ENCODE measurements at places on chromosomes 2 and 18. TPM values are rescaled to one million over a fixed set of nuclear protein-coding genes. Genes with fewer than 3 reads are reported as not detected.

GRCh38 chr2:47227532-47228279, 72.6 kb upstream of the STPG4 start:
- no peak for ATAC-seq

ZNF638 gene
- total RNA-seq, result 173 TPM

ALS2 gene
- total RNA-seq, result 6.3 TPM

GRCh38 chr2:105883911-105884694, 139.4 kb downstream of the NCK2 start:
- no peak for ATAC-seq

XIRP2 gene
- not detected for total RNA-seq

DNA sequence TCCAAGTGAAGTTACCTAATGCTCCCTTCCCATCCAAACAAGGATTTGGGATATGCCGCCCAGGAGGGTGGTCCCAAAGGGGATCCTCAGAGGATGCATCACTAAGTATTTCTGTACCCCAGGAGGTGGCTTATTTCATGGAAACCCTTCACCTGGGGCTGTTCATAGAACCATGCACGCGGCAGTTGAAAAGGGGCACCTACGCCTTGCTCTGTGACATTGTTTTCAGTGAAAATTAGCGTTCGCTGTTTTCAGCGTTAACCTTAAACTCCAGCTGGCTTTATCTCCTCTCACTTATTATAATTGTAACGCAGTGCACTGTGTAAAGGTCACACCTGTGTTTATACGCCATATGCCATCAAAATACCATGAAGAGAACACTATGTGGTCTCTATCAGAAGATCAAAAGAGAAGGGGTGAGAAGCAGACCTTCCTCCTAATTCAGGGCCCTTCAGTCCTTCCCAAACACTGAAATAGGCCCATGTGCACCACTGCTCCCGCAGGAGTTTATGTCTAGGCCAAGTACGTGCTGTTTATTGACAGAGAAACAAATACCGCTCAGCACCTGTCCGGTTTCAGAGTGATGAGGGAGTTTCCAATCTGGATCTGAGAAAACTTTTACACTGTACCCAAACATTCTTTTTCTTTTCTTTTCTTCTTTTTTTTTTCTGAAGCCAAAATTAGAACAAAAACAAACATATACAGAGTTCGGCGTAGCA, 162.1 kb downstream of the BCL2 start:
- no peak for ATAC-seq

- ATAC-seq, result no peak
Measured at GRCh38 chr2:10387033-10387432, 61.1 kb downstream of the ODC1 start.

- no peak for ATAC-seq
Measured at GRCh38 chr2:241985986-241986329, 116.4 kb downstream of the RTP5 start.

DNA sequence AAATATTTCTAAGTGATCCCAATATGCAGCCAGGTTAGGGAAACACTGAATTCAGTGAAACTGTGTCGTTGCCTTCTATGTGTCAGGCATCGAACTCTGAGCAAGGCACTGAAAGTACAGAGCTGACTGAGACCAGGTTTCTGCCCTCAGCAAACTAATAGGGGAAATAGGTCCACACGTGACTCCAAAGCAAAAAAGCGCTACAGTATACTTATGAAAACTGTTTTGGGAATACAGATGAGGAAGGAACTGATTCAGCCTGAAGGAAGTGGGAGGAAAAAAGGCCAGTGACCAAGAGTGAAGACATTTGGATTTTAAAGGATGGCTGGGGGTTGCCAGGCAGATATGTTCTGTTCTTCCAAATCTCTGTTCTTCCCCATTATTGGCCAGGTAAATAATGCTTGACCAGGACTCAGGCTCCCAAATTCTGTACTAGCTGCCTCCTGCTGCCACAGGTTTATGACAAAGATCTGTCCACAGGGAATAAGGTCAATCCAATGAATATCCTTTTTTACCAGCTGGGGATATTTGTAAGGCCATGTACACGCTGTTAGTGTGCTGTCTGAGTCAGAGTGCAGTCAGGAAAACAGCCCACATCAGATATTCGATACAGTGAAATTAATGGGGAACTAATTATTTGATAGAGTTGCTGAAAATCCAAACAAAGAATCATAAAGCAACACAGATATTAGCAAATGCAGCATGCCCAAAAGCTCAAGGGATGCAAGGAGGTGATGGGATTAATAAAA, 24.5 kb upstream of the INPP4A start:
- no peak for ATAC-seq

ASAP2 gene
- total RNA-seq, result 0.17 TPM

DNA sequence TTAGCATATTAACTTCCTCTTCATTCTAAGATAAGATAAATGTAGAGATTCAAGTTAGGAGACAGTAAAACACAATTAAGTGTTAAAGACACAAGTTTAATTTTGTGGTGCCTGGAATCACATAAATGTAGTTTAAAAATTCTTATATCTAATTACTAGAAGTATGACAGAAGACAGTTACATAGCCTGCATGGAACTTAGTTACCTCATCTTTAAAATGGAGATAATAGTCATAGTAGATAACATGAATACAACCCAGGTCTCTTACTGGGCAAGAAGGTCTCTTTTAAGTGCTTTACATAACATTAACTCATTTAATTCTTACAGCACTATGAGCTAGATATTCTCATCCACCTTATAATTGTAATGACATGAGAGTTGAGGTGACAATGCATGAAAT, 15.1 kb downstream of the GALNT13 start:
- ATAC-seq, result no peak

LYPD6 gene
- total RNA-seq, result not detected

GRCh38 chr2:38856165-38856564, 19.6 kb downstream of the DHX57 start:
- no peak for ATAC-seq

DNA sequence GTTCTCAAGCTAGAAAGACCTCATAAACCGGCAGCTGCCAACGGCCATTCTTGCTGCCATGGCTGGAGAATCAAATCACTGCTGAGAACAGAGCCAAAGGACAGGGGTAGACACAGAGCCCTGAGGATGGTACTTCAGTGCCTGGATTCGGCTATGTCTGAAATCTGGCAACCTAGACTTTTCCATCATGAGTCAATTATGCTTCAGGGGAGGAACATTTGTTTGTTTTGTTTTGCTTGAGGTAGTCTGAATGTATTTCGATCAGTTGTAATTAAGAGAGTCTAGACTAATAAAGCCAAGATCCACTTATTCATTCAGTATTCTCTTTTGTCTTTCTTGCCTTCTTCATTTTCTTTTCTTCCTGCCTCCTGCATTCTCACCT, 122.8 kb upstream of the SH3BP4 start:
- no peak for ATAC-seq

PSMG2 gene
- 59.6 TPM for total RNA-seq

DNA sequence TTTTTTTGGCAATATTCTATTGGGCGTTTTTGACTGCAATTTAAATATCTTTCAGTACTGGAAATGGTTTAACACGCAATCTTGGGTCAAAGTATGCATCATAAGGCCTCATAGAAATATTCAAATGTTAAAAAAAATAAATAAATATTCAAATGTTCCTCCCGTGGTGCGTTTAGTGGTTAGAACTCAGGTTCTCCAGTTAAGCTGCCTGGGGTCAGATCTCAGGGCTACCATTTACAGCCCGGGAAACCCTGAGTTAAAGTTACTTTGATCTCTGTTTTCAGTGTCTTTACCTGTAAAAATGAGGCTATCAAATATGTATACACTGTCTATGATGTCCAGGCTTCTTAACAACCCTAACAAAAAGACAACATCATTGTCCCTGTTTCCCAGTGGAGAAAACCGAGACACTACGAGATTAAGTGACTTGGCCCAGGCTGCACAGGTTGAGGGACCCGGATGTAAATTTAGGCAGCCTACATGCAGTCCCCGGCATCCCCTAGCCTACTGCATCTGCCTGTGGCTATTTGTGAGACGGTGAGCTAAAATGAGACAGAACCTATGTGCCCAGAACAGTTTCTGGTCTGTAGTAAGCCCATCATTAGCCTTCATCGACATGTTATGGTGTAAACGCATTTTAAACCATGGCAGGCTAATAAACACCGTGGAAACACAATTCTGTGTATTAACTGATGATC, 1.7 kb downstream of the FHL2 start:
- ATAC-seq, result no peak

DNA sequence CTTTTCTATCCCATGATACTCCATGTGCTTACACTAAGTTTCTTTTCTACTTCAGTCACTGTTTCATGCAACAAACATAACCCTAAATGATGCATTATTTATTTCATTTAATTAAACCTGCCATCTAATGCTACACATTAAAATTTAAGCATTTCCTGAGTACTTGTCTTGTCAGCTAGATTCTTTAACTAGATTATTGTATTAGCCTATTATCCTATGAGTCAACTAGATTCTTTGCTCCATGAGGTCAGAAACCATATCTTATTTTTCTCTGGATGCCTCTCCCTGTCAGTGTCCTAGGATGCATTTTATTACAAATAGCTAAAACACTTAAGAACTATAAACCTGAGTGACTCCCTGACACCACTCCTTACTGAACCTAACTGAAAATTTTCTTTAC, 652.4 kb downstream of the SLC4A3 start:
- ATAC-seq, result no peak

DNA sequence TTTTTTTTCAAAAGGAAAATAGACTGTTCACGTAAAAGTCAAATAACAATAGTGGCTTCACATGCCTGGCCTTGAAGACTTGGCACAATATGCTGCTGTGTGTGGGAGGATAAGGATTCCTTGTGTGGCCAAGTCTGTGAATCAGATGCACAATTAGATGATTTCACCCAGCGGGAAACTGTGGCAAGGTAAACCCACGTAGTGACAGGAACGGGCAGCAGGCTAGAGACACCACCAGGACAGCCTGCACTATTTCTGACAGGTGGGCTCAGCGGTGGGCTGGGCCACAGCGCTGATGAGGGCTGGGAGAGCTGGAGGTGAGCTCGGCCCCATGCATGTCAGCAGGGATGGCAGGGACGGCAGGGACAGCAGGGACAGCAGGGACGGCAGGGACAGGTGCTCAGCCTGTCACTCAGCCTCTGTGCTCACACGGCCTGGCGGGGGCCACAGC, 21.6 kb downstream of the SNORC start:
- ATAC-seq, result peak; percentile 43

INHBB gene
- total RNA-seq, result not detected

ICOS gene
- total RNA-seq, result 194 TPM

DNA sequence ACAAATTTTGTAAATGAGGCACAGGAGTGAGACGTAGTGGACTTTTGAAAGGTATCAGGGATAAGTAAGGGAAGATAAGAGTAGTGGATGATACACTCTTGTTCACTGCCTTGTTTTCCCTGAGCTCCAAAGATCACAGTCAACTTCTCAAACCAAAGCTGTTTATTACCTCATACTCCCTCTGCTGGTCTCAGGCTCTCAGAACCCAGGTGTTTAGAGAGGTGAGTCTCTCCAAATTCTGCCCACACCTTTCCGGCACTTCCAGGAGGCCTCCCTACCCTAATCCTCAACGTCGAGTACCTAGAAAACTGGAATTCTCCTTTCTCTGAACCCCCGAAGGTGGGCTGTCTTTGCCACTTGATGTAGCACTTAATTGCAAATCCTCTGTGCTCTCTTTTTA, 621.1 kb downstream of the BCL11A start:
- ATAC-seq, result no peak

PIAS2 gene
- total RNA-seq, result 27.3 TPM

- peak; percentile 84 for ATAC-seq
Measured at GRCh38 chr2:230956827-230957755, 32.0 kb upstream of the GPR55 start.

- no peak for ATAC-seq
Measured at GRCh38 chr2:239146741-239147181, 254.1 kb downstream of the HDAC4 start.

GRCh38 chr18:11091746-11092145, 57.6 kb downstream of the PIEZO2 start:
- no peak for ATAC-seq

- ATAC-seq, result peak; percentile 72
Measured at GRCh38 chr2:190838492-190838910, 42.1 kb upstream of the GLS start.

GRCh38 chr2:15756882-15757819, 165.5 kb downstream of the DDX1 start:
- ATAC-seq, result no peak

DNA sequence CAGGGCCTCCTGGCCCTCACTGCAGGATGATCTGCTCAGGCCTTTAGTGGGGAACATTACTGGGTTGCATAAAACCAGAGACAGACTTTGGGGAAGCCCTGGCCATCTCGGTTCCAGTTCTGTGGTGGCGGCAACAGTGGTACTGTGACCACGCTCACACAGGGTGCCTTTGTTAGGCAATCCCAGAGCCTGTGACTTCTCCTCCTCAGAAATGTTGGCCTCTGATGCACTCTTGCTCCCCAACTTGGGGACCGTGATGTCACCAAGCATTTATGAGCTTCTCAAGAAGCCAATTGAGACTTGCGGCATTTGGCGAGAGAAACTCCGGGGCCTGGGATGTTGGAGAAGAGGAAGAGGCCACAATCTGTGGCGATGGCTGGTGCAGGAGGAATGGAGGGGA, 80.9 kb upstream of the PKDCC start:
- no peak for ATAC-seq

DNA sequence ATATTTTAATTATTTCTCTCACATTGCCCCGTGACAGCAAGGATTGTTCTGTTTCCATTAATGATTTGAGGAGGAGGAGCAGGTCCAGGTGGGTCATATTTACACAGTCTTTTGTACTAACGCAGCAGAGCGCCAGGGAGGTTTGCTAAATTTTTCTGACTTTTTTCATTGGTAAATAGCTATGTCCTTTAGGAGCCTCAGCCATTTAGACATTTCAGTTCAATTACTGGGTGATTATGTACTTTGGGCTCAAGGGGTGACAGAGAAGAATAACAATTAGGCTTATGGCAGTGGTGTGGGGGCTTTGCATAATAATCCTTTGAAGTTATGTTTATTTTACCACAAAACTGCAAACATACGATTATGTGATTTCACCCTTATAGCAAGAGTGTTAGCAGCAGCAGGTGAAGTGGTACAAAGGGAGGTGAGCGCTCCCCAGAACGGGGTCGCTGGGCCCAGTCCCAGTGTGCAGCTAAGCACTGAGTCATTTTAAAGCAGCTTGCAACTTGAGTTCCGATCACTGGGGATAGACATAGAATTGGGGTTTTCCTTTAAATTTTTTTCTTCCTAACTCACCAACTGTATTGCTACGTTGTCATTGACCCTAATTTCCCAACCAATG, 80.3 kb downstream of the TSHZ1 start:
- no peak for ATAC-seq

GRCh38 chr18:78722929-78723710, 256.5 kb upstream of the SALL3 start:
- no peak for ATAC-seq

DNA sequence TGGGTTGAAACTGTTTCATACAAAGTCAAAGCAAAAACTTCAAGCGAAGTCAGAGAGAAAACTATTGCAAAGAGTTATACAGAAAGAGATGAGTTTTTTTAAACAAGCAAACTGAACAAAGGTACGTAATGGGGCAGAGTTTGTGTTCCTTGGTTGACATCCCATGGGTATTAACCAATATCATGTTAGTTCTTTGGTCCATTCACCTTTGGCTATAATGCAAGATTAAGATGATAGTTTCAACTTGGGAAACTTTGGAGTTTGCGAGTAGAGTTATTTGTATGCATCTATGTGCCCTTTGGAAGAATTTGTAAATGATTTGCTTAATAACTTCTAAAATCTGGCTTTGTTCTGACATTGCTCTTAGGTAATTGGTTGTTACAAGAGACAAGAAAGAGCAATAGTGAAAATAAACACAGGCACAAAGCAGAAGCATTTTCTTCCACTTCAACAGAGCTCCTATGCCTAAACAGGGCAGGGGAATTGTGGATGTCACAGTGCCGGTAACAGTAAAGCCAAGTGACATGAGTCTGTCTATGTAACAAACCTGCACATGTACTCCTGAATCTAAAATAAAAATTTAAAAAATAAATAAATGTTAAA, 936.1 kb downstream of the SUCLG1 start:
- no peak for ATAC-seq

MEIS1 gene
- total RNA-seq, result not detected
